ENCODE measurements at places on chromosomes 12 and 14.

DNA sequence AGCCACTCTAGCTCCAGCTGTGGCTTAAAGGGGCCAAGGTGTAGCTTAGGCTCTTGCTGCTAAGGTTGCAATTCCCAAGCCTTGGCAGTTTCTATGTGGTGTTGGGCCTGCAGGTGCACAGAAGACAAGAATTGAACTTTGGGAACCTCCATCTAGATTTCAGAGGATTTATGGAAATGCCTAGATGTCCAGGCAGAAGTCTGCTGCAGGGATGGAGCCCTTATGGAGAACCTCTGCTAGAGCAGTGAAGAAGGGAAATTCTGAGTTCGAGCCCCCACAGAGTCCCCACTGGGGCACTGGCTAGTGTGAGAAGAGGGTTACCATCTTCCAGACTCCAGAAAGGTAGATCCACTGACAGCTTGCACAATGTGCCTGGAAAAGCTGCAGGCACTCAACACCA is 694.7 kb downstream of the SLC16A7 start:
- no peak for DNase-seq

GRCh38 chr14:32300136-32300535 is 29.0 kb upstream of the AKAP6 start:
- no peak for DNase-seq

DNA sequence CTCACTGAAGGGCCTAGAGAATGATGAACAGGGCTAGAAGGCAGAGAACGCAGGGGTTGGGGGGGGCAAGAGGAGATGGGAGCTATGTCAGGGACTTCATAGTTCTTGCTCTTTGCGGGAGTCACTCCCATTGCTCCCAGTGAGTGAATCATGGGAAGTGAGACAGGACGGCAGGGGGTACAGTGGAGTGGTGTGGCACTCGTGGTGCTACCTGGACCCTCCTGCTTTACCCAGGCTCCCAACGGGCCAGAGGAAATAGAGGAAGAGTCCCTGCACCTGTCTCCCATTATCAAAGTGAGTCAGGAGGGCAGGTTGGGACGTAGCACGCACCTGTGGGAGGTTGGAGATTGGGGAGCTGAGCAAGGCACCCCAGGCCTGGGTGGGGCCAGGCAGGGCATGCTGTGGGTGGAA is 1.3 kb upstream of the KRT8 start:
- DNase-seq = no peak

GRCh38 chr14:37061697-37062096 is 110.7 kb downstream of the SLC25A21 start:
- DNase-seq = no peak

- no peak for DNase-seq
Observed at GRCh38 chr12:94535510-94535921, 75.8 kb upstream of the CEP83 start.

DNA sequence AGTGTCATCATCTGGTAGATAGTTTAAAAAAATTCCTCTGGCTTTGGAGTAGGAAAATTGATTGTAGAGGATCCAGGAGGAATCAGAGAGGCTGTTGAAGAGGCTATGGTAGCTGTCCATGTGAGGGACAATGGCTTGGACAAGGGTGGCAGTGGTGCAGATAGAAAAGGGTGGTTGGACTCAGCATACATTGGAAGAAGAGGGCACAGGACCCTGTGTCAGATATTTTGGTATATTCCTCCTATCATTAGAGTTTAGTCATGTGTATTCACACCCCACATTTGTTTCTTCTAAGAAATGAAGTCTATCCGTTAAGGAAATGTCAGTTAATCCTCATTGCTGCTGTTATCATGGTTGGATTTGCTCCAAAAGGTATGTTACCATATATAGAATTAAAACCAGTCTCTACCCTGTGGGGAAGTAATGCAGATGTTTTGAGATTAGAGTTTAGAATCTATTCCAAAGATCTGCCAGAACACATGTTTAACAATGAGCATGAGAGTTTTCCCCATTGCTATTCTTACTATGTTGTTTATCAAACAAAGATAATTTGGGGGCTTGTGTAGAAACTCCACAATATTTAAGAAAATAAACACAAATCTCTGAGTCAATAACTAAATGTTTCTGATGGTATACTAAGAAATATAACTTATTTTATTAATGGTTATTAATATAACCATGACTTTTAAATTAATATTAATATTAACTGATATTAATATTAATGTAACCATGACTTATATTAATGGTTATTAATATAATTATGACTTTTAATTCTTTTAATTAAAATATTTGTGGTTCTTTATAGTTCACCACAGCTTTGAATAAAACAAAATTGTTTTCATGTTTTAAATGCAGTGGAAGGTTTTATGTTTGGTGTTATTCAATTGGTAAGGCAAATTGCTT is 80.9 kb downstream of the CRADD start:
- no peak for DNase-seq

GRCh38 chr12:3199551-3200031 is 122.4 kb downstream of the TSPAN9 start:
- DNase-seq = no peak

GRCh38 chr14:69263364-69263763 is 3.4 kb downstream of the GALNT16 start:
- DNase-seq = no peak

GRCh38 chr12:67640863-67641262 is 7.7 kb upstream of the DYRK2 start:
- no peak for DNase-seq

- no peak for DNase-seq
Observed at GRCh38 chr12:47941871-47942613, 21.4 kb upstream of the TMEM106C start.

GRCh38 chr14:59897757-59898383 is 22.1 kb upstream of the LRRC9 start:
- DNase-seq = no peak

- DNase-seq = no peak
Observed at GRCh38 chr14:50347521-50347920, 35.4 kb downstream of the DMAC2L start.

DNA sequence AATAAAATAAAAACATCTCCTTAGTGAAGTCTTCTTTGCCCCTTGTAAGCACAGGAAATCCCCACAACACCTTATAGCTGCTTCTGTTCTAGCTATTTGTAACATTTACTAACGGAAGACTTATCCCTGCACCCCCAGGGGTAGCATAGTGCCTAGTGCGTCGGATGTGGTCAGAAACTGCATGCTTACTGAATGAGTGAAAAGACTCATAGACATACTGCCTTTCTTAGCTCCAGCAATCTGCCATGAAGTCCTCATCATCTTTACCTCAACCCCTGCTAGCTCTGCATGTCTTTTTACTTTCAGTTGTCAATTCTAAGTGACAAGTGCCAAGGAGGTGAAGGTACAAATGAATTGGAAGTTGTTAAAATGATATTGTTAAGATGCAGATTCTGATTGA is 12.9 kb downstream of the RIOX1 start:
- no peak for DNase-seq

DNA sequence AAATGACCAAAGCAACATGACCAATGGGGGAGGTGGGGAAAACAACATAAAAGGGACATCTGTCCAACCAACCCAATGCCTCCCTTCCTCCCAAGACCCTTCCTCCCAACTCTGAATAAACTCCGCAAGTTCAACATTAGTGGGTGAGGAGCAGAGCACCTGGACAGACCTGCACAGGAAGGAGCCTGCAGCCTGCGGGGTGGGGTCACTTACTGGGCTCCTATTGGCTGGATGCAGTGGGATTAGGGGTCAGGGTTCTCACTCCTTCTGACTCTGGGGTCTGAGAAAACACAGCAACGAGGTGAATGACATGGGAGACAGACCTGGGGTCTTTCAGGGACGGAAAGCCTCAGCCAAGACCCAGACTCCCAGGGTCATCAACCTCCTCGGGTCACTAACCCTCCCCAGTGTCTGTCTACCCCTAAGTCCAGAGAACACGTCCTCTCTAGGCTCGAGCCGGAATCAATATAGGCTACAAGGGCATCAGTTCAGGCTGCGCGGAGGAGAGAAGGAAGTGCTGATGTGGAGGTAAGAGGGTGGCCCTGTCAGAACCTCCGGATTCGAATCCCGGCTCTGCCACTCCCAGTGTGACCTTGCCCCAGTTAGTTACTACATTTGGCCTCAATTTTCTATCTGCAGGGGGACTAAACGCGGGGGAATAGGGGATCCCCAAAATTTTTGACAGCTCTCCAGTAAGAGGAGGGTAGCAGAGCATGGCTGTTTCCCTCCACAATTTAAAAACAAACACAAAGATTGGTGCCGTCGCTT is 860 bp downstream of the NDRG2 start:
- DNase-seq = no peak

- no peak for DNase-seq
Observed at GRCh38 chr12:85329913-85330312, 49.9 kb downstream of the ALX1 start.

- DNase-seq = no peak
Observed at GRCh38 chr14:75515629-75515996, 6.7 kb upstream of the BATF start.

DNA sequence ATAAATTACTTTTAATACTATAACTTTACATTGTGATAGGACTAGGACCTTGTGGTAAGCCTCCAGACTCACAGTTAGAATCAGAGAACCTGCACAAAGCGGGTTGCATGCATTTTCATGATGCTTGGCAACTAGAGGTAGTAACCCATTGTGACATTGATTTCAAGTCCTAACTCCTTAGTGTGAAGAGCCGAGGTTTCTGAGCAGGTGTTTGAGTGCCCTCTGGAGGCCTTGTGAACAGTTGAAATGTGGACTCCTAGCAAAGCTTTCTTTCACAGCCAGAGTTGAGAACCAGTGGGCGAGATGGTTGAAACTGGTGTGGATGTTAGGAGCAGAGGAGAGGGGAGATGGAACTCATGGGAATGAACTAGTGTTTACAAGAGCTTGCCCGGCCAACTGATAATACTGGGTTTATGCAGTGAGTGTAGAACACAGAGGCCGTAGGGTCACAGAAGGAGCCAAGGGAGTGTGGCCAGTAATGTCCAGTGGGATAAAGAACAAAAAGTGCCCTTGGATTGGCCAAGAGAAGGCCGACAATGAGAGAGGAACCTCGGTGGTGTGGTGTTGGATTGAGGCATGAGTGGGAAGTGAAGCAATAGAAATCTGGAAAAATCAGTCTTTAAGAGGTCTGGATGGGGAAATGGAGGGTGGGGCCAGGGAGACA is 10.9 kb downstream of the ZNF664 start:
- DNase-seq = no peak

DNA sequence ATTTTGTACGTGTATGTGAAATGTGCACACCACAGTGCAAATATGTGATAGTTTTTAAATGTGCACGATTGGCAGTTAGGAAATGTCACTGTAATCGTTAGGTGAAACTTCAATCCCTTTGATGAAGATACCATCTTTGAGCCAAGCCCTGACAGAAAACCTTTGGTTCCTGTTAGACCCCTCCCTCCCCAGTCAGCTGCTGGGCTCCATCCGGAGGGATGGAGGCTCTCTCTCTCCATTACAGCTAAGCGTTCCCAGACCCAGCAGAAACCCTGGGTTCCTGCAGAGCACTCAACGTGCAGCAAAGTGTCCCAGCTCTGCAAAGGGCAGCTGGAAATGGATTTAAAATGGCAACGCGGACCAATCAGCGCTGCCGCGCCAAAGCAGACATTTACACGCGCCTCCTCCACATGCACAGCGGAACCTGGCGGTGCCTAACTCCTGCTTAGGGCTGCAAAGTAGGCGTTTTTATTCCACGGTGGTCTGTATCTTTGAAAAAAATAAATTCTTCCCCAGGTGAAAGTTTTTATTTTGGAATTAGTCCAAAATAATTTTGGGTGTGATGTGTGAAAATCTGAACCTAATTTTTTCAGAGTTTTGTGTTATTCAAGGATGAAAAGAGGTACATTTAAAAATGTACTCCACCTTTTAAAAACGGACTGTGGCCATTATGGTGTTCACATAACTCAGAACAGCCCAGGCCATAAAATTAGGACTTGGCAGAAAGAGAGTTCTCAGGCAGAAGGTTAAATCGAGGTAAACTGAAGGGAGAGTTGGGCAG is 1.4 kb upstream of the HMGA2 start:
- no peak for DNase-seq

- no peak for DNase-seq
Observed at GRCh38 chr12:31600750-31601149, 9.8 kb upstream of the DENND5B start.

DNA sequence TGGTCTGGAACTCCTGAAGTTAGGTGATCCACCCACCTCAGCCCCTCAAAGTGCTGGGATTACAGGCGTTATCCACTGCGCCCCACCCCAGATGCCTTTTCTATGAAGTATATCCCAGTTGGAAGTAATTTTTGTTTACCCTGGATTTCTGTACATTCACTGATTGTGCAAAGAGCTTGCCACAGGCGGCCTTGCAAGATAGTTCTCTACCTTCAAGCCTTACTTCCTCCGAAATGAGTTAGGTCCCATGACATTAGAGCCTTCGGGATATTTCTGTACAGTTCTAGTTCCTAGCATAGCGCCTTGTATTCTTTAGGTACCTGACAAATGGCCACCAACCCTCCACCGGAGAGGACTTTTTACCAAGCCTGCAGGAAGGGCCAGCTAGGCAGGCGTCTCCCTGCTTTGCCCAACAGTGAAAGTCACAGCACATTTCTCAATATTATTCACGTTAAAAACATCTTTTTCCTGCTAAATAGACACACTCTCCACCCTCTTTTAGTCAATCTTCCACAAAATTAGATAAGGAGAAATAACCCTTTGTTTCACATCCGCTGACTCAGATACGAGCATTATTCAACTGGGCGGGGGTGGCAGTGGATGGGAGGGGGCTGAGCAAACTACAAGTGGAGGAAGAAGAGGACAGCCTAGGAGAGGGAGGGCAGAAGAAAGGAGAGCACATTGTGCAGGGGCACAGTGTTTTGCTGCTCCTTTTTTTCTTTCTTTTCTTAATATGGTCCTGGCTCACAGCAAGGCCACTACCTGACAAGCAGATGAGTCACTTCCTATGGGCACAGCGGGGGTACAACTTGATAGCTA is 40.0 kb upstream of the CAPRIN2 start:
- DNase-seq = peak; percentile 6

- no peak for DNase-seq
Observed at GRCh38 chr12:102298022-102298421, 100.4 kb upstream of the PMCH start.

DNA sequence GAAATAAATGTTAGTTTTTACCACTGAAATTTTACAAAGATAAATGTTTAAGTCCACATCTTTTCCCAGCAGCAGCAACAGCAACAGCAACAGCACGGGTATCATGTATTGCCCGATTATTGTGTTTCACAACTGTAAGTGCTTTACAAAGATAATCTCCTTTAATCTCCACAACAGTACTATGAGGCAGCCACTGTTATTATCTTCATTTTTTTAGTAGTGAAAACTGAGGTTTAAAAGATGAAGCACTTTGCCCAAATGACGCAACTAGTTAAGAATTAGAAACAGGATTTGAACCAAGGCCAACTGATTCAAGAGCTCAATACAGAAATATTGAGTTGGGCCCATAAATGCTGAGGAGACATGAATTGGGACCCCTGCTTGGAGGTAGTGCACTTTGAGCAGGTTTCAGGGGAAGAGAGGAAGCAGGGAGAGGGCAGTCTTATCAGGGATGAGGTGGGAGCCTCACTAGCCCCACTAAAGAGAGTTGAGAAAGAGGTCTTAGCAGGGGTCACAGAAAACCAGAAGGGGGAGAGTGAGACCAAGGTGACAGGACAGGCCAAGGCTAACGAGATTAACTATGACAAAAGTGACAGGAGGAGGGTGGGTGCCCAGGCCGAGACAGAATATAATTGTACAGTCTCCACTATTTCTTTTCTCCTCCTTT is 15.3 kb downstream of the KRT2 start:
- DNase-seq = no peak

- no peak for DNase-seq
Observed at GRCh38 chr12:65313719-65314317, 35.3 kb downstream of the MSRB3 start.

- no peak for DNase-seq
Observed at GRCh38 chr12:96587691-96588090, 98.3 kb downstream of the CFAP54 start.

GRCh38 chr14:50756300-50756699 is 74.7 kb downstream of the NIN start:
- DNase-seq = no peak
